DMS153 (cell line): ENCODE measurements at places on chromosomes 12 and 14.

DNA sequence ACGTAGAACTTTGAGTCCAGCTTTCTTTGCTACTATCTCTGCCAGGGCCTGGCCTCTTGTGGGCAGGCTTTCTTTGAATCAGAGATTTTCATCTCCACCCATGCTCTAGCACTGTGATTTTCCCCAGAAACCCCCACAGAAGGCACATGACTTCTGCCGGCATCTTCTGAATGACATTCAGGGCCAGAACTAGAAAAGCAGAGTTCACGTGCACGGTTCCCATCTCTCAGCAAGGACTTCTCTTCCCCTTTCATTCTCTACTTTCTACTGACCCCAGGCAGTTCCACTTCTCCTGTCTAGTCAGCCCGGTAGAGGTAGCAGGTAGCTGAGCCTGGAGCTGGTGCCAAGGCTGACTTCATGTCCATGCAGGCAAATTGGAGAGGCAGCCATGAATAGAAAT, 26.9 kb downstream of the BATF start:
- no peak for DNase-seq

- no peak for DNase-seq
These were observed 240.4 kb upstream of the DCN start for GRCh38 chr12:91422811-91423692.

GRCh38 chr12:4445156-4446101, at the start of gene FGF6:
TSS of gene FGF6 (minus strand) at chr12:4445815. CDS start at chr12:4445570, 245 bp downstream.
- DNase-seq: no peak

- DNase-seq: no peak
These were observed 168.1 kb upstream of the DAAM1 start for GRCh38 chr14:59020382-59020781.

- peak; percentile 84 for DNase-seq
These were observed 542 bp downstream of the SRSF5 start for GRCh38 chr14:69767369-69767999.

DNA sequence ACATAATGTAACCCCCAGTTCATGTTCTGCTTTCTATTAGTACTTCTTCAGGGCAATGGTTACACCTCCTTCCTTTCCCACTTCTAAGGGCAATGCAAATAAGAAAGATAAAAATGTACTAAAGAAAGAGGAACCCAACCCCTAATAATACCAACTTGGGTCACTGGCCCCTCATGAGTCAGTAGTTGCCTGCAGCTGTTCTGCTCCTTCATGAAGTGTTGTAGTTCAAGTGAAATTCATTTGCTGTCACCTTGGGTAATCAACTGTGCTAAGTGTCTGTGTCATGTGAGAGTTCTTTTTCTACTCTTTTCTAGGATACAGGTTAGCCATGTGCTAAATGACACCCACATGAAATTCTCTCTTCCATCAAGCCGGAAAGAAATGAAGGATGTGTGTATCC, 91.8 kb downstream of the PLXNC1 start:
- DNase-seq: no peak

- no peak for DNase-seq
These were observed 18.9 kb downstream of the C2CD5 start for GRCh38 chr12:22525426-22525825.

GRCh38 chr14:92675976-92676375, 72.5 kb downstream of the LGMN start:
- DNase-seq: no peak

- DNase-seq: no peak
These were observed 349.2 kb upstream of the LMO3 start for GRCh38 chr12:16955083-16955657.

DNA sequence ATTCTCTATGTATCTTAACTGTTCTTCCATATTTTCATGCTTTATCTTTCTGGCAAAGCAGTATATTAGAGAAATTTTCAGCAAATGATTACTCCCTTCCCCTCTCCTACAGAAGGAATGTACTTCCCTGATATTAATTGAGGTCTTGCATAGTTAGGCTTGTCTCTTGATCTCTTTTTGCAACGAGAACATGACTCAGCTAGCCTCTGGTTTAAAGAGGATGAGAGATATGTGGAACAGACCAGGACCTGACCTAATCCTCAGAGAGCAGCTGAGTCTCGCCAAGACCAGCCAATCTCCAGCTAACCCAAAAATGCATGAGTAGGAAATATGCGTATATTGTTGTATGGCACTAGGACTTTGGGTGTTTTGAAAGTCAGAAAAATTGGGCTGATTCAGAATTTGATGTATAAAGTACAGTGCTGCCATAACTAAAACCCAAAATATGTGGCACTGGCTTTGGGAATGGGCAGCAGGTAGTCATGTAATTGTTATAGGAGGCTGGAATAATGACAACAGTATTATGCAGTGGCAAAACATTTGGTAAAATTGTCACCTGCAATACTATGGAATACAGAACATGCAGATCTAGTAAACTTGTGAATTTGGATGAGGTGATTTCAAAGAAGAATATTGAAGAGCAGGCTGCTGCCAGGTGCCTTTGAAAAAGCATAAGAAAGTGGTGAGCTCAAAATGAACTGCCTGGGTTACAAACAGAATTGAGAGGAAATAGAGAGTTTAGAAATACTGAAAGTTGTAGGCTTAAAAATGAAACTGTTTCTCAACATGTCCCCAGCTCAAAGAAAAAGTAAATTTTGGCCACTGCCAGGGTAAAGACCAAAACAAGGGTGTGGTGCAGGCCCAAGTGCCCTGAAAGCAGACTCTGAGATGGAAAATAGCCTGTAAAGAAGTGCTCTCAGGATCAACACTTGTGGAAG, 9.3 kb upstream of the USP15 start:
- no peak for DNase-seq

- DNase-seq: no peak
These were observed 1.3 kb downstream of the TM7SF3 start for GRCh38 chr12:27012982-27013255.

- DNase-seq: no peak
These were observed 2.1 kb downstream of the SLC39A2 start for GRCh38 chr14:21001218-21001617.

DNA sequence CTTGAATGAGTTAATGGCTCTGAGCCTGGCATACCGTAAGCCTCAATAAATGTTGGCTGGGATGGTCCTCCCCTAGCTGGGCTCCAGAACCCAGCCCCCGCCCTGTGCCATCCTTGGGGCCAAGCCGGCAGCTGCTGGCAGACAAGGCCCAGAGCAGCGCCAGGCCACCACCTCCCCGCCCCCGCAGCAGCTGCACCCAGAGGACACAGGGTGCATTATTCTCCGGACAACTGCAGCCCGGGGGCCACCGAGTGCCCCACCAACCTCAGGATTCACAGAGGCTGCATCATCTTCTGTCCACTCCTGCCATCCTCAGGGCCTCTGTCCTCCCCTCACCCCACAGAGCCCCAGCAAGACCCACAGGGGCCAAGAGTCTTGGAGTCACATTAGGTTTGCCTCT, 92.7 kb downstream of the NCOR2 start:
- DNase-seq: no peak

GRCh38 chr12:81530352-81530751, 228.8 kb downstream of the PPFIA2 start:
- DNase-seq: no peak

DNA sequence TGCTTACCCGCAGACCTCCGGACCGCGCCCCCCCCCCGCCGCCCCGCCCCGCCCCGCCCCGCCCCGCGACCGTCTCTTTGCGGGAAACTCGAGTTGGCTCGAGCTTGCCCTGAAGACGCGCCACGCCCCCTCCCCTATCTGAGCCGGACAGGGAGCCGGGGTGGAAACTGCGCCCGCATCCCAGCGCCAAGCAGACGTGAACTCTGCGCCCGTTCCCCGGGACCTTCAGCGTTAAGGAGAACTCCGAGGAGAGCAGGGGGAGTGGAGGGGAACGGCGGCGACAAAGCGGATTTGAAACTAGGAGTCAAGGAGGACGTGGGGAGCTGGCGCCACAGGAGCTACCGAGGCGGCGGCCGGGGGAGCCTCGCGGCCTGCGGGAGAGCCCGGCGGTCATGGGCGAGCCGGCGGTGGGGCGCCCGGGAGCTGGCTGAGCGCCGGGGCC, at the start of gene KCNK13:
KCNK13 (plus strand) TSS at position 310 of the 442 bp plus-strand sequence. CDS start 212 bp downstream, outside the sequence.
- no peak for DNase-seq

GRCh38 chr12:98373025-98373554, 142.3 kb upstream of the TMPO start:
- peak; percentile 55 for DNase-seq

DNA sequence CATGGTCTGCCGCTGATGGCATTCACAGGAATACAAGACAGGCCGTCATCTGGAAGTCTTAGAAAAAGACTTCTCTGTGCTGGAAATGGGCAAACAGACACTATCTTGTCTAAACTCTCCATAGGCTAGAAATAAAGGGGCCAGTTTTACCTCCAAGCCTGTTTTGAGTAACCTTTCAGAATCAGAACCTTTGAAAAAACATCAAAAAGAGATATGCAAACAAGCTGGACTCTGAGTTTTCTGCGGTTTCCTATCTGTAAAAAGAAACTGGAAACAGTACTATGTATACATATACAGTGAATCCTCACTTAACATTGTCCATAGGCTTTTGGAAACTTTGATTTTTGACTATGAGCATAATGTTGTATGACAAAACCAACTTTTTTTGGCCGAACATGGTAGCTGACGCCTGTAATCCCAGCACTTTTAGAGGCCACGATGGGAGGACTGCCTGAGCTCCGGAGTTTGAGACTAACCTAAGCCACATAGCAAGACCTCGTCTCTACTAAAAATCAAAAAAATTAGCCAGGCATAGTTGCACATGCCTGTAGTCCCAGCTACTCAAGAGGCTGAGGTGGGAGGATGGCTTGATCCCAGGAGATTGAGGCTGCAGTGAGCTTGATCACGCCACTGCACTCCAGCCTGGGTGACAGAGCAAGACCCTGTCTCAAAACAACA, 92.9 kb upstream of the MAX start:
- DNase-seq: no peak

GRCh38 chr12:131011165-131012079, 57.7 kb downstream of the ADGRD1 start:
- no peak for DNase-seq

DNA sequence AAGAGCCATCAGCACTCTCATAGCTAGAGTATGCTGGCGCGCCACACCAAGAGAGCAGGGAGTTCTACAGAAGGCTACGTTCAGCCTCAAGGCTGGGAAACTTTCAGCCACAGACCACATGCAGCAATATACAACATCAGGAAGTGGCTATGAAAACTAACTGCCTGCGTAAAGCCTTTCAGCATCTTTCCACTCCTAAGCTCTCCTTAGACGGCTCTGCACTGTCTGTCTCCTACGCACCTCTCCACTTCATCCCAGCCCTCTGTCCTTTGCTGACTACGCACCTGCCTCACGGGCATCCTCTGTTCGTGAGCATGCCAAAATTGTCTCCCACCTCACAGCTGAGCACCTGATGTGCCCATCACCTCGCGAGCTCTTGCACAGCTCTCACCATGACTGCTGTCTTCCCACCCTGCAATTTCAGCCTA, 9.7 kb downstream of the MPHOSPH9 start:
- DNase-seq: no peak

- DNase-seq: no peak
These were observed 16.2 kb downstream of the SPIC start for GRCh38 chr12:101491329-101491728.

- no peak for DNase-seq
These were observed 34.4 kb upstream of the CCNT1 start for GRCh38 chr12:48750769-48751356.

GRCh38 chr12:15592934-15593333, 196.3 kb downstream of the EPS8 start:
- no peak for DNase-seq

DNA sequence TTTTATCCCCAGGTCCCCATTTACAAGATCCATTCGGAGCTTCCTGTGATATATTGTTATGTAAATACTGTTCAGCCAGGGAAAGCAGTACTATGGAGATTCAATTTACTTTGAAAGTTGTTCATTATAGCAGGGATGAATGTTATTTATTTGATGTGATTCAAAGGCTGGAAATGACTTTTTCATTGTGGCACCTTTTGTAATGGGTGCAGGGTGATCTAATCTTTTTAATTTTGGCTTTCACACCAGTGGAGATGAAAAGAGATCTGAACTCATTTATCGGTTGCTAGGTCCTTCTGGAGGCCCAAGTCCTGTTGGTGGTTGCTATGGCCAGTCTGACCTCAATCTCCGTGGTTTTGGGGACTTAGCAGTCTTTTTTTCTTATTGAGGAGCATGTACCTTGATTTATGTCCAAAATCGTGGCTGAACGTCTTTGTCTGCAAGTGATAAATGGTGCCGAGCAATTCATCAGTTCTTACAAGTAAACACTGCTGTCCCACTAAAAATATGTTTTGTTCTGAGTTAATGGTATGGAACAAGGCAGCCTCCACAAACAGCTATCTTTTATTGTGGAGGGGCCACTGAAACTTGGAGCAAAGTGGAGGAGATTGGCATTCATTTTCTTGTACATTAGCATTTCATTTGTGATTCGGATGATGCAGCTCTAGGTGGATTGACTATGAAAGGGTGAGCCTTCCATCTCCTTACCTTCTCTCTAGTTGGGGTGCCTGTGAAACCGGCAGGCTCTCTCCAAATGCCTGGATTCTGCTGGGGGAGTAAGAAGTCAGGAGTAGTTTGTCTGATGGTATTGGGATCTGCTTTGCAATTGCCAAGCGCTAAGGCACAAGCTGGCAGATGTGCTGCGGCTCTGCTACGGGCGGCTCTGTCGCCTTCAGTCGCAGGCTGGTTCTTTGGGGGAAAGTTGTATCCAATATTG, 2.0 kb downstream of the RMST start:
- DNase-seq: peak; percentile 18

DNA sequence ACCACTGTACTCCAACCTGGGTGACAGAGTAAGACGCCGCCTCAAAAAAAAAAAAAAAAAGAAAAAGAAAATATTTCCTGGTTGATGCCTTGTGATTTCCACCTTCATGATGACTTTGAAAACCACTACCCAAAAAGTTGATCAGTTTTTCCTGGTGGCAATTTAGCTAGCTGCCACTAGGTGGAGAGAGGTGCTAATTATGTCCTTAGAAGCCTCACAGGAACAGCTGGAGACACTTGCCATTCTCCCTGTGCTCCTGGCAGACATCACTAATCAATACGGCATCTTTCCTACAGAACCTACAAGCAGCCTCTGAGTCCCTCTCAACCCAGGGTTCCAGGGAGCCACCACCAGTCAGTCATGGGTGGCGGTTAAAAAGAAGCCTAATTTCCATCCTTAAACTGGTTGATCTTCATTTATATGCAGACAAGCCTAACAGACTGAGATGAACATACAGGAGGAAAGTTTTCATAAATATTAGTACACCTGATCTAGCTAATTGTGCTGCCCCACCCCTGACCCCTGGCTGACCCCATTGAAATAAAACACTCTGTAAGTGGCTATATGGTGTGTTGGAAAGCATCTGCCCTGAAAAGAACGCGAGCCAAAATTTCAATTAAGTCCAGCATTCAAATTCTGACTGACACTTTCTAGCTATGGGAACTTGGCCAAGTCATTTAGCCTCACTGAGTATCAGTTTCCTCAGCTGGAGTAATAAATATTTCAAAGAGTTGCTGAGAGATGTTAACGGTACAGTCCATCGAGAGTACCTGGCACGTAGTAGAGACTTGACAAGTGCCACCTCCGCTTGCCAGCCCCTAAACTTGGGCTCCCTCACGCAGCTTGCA, 6.2 kb upstream of the OAS1 start:
- DNase-seq: peak; percentile 23

GRCh38 chr12:67833602-67834001, 155.6 kb upstream of the IFNG-AS1 start:
- DNase-seq: no peak
